ENCODE measurements at places on chromosomes 1 and 21.

DNA sequence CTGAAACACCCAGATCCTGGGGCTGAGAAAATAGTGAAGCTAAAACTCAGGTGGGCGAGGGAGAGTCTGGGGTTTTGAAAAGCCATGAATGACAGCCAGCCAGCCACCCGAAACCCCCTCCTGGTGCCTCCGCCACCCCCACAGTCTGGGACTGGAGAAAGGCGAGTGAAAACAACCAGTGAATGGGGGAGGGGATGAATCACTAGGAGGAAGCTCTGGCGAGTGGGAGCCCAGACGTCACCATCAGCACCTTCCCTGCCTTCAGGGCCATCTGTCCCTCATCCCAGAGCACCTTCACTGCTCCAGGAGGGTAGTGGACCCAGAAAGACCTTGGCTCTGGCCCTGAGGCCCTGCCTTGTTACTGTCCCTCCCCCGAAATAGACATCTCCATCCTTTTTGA lies 9.2 kb downstream of the RORC start:
- no peak for DNase-seq

- peak; percentile 88 for DNase-seq
These were observed at the start of gene HMGN1 for GRCh38 chr21:39348355-39349210. Gene HMGN1 (minus strand): TSS chr21:39349088. CDS start chr21:39348917, 171 bp downstream.

DNA sequence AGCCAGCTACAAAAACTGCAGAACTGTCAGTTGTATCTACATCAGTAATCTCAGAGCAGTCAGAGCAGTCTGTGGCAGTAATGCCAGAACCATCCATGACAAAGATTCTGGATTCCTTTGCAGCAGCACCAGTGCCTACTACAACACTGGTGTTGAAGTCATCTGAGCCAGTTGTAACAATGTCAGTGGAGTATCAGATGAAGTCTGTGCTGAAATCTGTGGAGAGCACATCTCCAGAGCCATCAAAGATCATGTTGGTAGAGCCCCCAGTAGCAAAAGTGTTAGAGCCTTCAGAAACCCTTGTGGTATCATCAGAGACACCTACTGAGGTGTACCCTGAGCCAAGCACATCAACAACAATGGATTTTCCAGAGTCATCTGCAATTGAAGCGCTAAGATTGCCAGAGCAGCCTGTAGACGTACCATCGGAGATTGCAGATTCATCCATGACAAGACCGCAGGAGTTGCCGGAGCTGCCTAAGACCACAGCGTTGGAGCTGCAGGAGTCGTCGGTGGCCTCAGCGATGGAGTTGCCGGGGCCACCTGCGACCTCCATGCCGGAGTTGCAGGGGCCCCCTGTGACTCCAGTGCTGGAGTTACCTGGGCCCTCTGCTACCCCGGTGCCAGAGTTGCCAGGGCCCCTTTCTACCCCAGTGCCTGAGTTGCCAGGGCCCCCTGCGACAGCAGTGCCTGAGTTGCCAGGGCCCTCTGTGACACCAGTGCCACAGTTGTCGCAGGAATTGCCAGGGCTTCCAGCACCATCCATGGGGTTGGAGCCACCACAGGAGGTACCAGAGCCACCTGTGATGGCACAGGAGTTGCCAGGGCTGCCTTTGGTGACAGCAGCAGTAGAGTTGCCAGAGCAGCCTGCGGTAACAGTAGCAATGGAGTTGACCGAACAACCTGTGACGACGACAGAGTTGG lies 7.3 kb downstream of the SON start:
- DNase-seq, result no peak

- DNase-seq, result no peak
These were observed 161.6 kb downstream of the CHRM3 start for GRCh38 chr1:239547987-239548386.

DNA sequence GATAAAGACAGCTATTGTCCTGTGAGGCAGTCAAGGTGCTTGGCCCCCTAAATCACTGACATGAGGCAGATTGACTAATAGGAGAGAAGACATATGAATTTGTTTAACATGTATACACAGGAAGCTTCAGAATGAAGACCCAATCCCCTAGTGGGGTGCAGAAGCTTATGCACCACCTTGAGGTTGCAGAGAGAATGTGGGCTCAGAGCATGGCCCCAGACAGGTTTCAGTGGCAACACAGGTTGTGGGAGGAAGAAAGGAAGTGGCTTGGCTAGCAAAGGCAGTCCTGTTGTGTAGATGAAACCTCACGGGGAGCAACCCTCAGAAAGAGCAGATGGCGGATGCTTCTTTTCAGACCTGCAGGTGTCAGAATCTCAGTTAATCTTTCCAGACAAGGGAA lies 37.0 kb upstream of the PARP1 start:
- DNase-seq, result no peak

GRCh38 chr1:152880907-152881306 lies 2.8 kb downstream of the SMCP start:
- no peak for DNase-seq

- no peak for DNase-seq
These were observed 59.5 kb upstream of the RALGPS2 start for GRCh38 chr1:178665579-178665978.

DNA sequence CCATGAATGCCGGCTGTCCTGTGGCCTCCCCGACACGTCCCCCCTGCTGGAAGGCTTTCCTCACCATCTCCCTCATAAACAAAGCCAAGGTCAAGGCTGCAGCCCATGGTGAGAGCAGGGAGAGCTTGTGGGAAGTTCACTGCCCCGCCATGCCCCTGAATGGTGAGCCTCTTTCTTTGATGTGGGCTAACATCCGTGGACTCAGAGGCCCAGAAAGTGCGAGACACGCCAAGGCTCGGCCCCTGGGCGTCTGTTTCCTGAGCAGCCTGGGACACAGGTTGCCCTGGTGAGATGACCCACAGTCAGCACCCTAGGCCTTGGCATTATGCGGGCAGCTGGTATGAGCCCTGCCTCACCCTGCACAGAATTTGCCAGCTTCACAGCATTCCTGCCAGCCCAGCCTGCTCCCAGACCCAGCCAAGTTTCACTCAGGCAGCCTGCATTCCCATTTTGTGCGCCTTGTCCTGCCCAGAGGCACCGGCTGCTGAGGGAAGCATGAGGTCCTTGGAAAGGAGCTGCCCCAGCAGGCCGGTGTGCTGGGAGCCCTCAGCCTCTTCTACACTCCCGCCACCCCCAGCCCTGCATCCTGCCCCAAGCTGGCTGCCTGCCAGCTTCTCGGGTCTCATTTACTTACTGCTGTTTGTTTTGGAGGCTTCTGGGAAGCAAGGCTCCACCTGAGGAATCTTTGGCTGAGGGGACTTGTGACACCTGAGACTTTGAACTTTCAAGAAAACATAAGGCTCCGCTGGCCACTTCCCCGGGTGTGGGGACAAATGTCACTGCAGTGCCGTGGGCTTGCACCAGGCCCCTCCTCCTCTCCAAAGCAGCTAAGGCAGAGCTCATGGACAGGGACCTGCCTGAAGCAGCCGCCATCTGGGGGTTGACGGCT lies 31.9 kb downstream of the NEK2 start:
- no peak for DNase-seq

GRCh38 chr1:7420470-7421100 lies 350.5 kb upstream of the VAMP3 start:
- peak; percentile 11 for DNase-seq

- DNase-seq, result no peak
These were observed 26.6 kb upstream of the HPDL start for GRCh38 chr1:45299981-45300668.

DNA sequence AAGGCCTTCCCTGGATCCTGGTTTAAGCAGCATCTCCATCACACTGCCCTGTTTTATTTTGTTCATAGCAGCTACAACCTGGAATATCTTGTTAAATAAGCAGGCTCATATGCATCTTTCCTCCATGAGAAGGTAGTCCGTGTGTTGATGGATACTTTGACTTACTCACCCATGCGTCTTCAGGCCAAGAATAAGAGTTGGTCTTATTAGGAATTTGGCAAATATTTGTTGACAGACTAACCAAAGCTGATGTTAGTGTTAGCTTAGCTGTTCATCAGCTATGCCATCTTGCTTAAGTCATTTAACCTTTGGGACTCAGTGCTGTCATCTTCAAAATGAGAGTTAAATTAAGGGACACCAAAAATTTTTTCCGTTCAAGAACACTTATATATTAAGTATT lies 59.2 kb downstream of the SASS6 start:
- no peak for DNase-seq

DNA sequence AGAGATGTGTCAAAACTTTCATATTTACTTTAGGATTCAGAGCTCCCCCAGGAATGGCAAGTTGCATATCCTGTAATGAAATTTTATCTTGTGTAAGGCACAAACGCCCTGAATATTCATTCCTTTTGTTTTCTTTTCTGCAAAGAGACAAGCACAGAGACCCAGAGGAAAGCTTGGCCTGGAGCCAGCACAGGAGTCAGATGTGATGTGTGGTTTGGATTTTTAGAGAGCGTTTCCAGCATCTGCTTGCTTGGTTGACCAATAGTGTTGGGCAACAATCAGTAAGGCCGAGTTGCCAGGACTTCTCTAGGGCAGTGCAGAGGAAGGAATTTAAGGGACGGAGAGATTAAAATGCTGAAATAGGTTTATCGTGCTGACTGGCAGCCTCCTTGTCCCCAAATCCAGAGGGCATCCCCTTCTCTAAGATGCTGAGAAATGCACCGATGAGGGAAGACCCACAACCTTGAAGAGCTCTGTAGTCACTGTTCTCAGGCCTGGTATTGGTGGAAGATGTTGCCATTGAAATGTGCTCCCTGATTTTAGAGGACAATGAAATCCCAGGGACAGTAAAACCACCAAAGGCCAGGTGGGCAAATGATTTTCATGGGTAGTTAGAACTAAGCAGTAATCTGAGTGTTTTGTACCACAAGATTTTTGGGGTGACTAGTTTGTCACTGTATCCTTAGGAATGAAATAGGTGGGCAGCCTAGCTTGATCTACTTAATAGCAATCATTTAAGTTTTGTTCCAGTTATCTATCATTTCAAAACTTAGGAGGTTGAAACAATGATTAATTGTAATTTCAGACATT lies 37.9 kb upstream of the RHOU start:
- no peak for DNase-seq

- DNase-seq, result no peak
These were observed 15.7 kb downstream of the RCC2 start for GRCh38 chr1:17423781-17424245.

DNA sequence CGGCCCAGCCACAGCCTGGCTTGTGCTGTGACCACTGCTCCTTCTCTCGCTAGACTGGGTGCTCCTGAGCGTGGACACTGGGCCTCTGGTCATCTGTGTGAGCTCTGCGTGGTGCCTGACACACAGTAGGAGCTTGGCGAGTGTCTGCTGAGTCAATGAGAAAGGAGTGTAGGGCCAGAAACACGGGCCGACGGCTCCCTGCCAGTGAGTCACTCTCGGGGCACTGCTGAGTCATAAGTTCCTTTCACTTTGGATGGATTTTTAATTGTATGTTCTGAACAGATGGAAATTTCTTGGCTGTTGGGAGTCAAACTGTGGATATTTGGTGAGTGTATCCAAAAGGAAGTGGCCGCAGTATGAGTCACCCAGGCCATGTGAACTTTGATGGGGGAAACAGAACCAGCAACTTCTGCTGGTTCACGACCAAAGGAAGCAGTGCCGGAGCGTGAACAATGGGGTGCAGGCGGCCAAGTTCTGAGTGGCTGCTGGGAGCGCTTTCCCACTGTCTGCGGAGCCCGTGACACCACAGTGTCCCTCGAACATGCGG lies 41.0 kb upstream of the COL18A1 start:
- DNase-seq, result peak; percentile 86

- peak; percentile 77 for DNase-seq
These were observed 120.3 kb downstream of the PPIAL4G start for GRCh38 chr1:148362626-148363438.

DNA sequence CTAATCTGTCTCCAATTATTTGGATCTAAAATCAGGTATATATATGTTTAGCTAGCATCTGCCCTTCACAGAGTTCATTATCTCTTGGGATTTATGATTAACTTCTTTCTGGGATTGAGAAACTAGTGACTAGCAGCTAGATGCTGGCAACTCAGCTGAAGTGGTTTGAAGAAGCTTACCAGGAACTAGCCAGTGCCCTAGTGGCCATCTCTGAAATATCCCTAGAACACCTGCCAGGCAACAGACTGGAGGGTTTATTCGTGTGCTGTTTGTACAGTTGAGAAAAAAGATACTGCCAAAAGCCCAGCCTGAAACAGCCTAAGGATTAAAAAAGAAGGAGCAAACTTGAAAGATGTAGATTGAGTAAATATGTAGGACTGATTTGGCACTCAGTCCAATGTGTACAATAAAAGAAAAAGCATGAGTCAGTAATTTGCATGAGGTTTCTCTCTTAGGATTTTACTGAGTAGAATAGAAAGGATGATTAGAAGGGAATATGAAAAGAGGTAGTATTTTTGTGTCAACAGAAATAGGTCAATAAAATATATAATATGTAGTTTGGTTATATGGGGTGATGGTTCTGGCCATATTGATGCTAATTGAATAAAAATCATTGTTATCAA lies 1144.6 kb upstream of the ADGRL2 start:
- DNase-seq, result no peak

GRCh38 chr1:83131692-83131955 lies 867.3 kb downstream of the TTLL7 start:
- no peak for DNase-seq

DNA sequence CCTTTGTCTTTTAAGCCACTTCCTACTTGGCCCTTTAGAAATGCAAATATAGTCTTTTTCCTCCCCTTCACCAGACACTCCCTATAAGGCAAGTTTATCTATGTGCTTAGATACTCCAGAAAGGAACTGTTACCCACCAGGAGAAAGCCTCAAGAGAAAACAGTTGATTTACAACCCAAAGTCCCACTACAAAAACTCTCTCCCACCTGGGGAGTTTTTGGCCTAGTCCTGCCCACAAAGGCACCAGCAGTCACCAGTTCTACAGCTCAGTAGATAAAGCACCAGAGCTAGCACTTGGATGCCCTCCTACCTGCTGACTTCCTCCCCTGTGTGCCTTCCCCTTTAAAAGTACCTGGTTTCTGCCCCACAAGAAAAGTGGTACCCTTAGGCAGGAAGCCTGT lies 27.7 kb upstream of the HAO2 start:
- no peak for DNase-seq
